ENCODE measurements at places on chromosomes 13 and 19.

GRCh38 chr19:18204394-18205199 is 755 bp upstream of the RAB3A start:
- DNase-seq = no peak

GRCh38 chr19:29831041-29831548 is 19.3 kb downstream of the CCNE1 start:
- DNase-seq = peak; percentile 33

- DNase-seq = no peak
Measured at GRCh38 chr13:38528986-38529385, 157.9 kb upstream of the FREM2 start.

GRCh38 chr13:34349091-34349722 is 531.3 kb downstream of the RFC3 start:
- no peak for DNase-seq

DNA sequence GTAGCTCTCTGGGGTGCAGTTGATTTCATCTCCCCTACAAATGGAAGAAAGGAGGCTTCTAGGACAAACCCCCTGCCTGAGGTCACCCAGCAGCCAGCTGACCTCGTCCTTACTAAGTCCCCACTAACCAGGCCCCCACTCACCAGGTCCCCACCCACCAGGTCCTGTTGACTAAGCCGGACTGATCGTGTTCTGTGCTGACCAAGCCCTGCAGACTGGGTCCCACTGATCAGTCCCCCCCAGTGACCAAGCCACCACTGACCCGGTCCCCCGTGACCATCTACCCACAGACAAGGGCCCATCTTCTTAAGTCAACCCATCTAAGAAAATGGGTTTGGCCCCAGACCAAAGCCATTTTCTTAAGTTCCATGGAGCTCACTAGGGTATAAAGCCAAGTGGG is 36.8 kb upstream of the TPM4 start:
- DNase-seq = no peak

DNA sequence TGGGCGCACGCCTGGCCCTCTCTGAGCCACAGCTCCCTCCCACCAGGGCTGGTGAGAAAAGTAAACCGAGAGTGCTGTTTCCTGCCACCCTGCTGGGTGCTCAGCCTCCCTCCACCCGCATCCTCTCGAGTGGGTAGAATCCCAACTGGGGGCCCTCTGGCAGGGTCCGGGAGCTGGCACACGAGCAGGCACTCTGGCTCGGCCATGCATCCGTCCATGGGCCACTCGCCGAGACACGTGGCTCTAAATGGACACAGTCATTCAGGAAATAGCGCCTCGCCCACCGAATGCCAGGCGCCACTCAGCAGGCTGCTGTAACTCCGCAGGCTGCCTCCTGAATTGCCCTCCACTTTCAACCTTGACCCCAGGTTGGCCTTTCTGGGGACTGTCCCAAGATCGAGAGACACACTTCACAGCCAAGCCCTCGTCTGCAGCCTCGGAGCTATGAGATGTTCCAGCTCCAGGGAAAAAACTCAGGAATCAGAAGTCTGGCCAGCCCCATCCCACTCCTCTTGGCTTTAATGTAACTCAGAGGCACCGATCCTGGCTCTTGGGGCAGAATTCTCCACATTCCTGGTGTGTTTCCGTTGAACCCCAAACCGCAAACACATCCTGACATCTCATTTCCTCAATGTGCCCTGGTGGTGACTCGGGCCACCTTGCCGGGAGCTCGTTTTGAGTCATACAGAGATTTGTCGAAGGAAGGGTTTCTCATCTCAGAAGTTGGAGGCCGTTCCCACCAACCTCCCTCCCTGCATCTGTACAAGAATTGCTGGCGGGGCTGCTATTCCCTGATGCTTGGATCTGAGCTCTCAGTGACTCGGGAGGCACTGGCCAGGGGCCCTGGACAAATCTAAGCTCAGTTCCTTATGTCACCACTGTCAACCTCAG is 14.1 kb downstream of the KLF2 start:
- DNase-seq = no peak
